ENCODE measurements at places on chromosomes 16 and 17.

- DNase-seq = no peak
These were observed 289.2 kb downstream of the PHKB start for GRCh38 chr16:47750371-47750770.

- no peak for DNase-seq
These were observed 60.9 kb upstream of the TNRC6A start for GRCh38 chr16:24668481-24669061.

- DNase-seq = no peak
These were observed 11.0 kb upstream of the CRISPLD2 start for GRCh38 chr16:84808826-84809225.

GRCh38 chr17:72609501-72609900 is 483.0 kb downstream of the SLC39A11 start:
- DNase-seq = no peak

DNA sequence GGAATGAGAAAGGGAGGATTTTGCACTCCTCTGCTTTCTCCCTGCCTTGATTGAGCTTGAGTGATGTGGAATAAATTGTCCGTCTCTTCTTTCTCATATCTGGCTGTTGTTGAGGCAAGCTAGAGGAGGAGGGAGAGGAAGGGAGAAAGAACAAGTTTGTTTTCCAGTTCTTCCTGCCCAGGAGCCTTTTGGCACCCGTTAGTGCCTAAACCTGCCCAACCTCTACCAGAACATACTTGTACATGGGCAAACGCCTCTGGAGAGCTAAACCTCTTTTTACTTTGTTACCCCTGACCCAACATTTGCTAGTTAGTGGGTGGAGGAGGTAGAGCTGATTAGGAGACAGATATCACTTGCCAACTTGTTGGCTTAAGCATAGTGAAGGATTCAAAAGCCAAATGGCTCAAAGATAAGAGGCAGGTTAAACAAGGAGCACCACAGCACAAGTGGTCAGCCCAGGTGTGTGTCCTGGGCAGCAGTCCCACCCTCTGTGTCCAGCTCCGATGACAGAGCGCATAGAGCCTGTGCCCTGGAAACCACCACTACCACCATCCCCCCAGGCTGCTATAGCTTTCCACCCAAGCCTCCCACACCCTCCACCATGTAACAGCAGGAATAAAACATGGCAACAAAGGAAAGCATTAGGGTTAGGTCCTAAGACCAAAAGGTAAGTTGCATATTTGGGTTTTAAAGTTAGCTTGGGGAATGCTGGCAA is 6.5 kb downstream of the ODF4 start:
- no peak for DNase-seq

GRCh38 chr16:29862383-29862883 is 593 bp downstream of the CDIPT start:
- no peak for DNase-seq

- DNase-seq = no peak
These were observed 1.2 kb upstream of the TAOK1 start for GRCh38 chr17:29388937-29389336.

DNA sequence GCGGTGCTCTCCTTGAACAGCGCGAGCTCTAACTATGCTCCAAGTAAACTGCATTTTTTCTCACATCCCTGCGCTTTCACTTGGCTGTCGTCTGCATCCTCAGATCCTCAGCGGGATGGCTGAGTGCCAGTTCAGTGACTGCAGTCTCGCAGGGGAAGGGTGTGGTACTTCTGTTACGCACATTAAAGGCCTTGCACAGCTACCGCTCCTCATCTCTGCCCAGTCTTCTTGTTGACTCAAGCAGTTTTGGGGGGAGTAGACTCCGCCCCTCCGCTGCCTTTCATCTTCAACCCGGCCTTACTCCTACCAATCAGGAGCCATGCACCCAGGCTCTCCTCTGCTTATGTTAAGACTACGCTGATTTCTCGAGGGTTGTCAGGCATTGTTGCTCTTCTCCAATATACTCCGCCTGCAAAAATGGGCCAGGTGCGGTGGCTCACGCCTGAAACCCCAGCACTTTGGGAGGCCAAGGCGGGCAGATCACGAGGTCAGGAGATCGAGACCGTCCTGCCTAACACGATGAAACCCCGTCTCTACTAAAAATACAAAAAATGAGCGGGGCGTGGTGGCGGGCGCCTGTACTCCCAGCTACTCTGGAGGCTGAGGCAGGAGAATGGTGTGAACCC is 10.0 kb downstream of the ATP5PD start:
- DNase-seq = peak; percentile 18

- DNase-seq = no peak
These were observed 538 bp upstream of the CCNF start for GRCh38 chr16:2428784-2429033.

All from NCI-H2081 (cell line).